Colonic mucosa (tissue), 4 donors: ENCODE measurements at places on chromosomes 2 and 18.

DNA sequence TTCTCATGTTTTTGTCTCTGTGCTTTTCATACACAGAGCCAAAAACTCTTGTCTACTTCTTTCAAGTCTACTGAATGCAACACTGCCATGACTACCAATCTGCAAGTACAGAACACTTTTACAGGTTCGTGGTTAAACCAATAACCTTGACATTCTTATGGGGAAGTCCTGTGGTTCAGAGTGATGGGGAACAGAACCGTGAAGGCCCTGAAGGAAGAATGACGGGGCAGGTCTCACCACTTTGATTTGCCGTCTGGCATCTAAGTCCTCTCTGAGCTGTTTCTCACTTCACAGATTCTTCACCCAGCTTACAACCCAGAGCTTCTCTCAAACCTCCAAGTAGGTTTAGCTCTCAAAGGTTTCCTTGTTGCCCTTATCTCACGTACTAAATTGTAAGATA, 117.5 kb upstream of the SNTG2 start:
- DNase-seq: no peak

GRCh38 chr18:32549248-32550110, 78.8 kb upstream of the GAREM1 start:
- peak; percentile 66 for DNase-seq

GRCh38 chr18:62897153-62897552, 181.8 kb downstream of the PHLPP1 start:
- DNase-seq: no peak

DNA sequence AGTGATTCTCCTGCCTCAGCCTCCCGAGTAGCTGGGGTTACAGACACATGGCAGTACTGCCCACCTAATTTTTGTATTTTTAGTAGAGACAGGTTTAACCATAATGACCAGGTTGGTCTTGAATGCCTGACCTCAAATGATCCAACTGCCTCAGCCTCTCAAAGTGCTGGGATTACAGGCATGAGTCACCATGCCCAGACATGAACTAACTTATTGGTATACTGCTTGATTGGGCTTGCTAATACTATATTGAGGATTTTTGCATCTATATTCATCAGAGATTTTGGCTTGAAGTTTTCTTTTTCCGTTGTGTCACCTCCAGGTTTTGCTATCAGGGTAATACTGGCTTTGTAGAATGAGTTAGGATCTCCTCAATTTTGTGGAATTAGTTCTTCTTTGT, 706.1 kb upstream of the HS6ST1 start:
- DNase-seq: no peak

GRCh38 chr2:219273937-219274336, 5.2 kb upstream of the DNAJB2 start:
- DNase-seq: no peak

GRCh38 chr2:234978466-234979203, 26.8 kb downstream of the SH3BP4 start:
- peak; percentile 61 for DNase-seq

DNA sequence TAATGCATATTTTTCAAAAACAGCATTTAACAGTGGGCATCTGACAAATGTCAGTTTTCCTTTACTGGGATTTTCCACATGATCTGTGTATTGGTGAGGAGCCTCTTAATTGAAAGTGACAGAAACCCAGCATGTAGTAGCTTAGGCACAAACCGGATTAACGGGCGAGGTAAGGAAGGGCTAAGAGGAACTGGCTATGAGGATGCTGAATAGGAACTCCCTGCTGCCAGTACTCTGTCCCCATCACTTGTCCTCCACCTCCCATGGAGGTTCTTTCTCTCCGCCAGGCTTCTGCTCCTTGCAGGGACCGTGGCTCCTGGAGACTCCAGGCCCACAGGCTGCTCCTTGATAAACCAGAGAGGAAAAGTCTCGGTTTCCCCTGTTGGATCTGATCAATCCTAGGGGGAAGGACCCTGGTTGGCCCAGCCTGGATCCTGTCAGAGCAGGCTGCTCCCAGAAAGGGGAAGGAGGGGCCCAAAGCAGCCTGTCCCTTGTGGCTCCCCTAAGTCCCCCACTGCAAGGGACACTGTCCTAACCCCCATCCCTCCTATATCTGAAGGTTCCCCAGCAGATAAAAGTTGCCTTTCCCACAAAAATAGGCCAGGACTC, 10.3 kb downstream of the TEX44 start:
- DNase-seq: no peak

DNA sequence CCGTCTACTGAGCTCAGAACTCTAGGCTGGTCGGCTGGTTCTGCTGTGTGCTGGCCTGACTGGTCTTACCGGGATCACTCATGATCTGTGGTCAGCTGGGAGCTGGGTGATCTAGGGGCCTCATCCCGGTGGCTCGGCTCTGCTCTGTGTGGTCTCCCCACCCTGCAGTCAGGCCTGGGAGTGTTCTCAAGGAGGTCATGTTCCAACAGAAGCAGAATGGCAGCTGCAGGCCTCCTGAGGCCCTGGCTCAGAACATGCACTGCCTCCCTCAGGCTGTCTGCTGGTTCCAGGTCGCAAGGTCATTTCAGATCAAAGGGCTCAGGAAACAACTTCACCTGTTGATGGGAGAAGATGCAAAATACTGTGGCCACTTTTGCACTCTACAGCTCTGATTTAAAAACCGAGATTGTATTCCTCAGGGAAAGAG, 81.1 kb upstream of the RFX8 start:
- DNase-seq: no peak

DNA sequence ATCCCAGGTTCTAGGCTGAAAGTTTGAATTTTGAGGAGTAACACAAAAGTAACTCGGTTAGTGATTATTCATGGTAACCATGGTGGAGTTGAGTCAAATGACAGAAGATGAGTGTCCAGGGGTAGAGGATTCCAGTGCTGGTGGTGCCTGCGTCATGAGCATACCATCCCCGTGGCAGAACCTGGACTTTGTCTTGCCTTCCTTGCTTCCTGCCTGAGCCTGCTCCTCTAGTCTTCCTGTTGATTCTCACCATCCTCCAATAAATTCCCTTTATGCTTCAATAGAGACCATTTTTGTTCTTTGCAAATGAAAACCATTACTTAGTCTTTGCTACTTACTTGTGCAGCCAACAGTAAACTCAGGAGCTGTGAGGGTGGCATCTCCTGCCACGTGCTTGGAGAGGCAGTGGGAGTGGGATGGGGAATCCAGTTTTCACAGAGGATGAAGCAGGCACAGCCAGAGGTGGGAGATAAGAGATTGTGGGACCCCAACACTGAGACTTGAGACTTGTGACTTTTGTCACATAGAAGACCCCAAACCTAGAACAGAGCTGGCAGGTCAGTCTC, 4.1 kb upstream of the YES1 start:
- no peak for DNase-seq

DNA sequence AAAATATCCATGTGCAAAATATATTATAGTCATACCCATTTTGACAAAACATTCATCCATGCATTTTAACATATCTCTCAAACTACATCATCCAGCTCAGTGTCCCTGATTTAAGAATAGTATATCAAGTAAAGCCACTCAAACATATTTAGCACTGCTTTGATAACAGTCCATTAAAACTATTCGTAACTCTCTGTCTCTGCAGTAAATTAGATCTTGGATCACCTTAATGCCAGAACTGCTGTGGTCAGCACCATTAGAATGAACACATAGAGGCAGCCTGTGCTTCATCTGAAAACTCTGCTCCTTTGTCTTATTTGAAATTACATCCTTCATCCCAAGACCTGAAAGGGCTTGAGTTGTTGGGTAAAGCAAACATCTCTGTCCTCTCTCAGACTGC, 234.0 kb downstream of the MBD2 start:
- DNase-seq: no peak

- no peak for DNase-seq
These were observed 205.4 kb upstream of the CDH2 start for GRCh38 chr18:28382215-28382879.

GRCh38 chr2:80311304-80311703, 6.8 kb upstream of the LRRTM1 start:
- DNase-seq: no peak

GRCh38 chr2:146523196-146523595, 1321.6 kb upstream of the ACVR2A start:
- no peak for DNase-seq

DNA sequence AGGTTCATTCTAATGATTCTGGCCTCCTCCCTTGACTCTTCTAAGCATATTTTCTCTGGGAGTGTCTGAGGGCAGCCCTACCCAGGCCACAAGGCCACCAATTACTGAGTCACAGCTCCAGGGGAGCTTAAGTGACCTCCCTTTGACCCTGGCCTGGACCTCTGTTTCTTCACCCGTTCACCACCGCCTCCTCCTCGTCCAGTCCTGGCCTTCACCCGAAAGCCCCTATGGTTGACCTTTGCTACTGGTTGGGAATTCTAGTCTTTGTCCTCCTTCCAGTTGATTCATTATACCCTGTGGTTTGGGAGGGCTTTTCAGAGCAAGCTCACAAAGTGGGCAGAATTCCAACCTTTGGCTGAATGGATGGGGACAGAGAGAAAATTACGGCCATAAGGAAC, 72.6 kb downstream of the NRP2 start:
- DNase-seq: peak; percentile 38

GRCh38 chr2:109637749-109638570, 23.8 kb downstream of the SOWAHC start:
- DNase-seq: no peak

DNA sequence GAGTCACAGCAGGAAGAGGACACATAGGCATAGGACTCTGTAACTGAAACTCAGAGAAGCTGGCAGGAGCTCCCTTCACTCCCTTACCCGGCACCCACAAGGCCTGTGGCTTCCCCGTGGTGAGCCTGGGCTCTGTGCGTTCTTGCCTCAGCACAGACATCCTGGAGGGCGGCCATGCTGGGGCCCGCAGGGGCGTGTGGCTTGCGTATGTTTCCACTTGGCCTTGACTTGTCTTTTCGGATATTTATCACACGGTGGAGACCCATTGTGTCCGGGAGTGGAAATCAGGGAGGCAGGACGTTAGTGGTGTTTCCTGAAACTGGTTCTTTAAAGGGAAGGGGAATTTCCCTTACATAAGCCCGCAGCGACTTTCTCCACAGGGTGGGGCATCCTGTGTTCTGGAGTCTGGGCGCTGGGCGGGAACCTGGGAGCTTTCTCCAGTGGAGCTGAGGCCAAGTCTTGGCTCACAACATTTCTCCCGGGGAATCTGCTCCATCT, 49.9 kb upstream of the EML6 start:
- peak; percentile 87 for DNase-seq

GRCh38 chr2:147182260-147182659, 662.6 kb upstream of the ACVR2A start:
- peak; percentile 31 for DNase-seq

DNA sequence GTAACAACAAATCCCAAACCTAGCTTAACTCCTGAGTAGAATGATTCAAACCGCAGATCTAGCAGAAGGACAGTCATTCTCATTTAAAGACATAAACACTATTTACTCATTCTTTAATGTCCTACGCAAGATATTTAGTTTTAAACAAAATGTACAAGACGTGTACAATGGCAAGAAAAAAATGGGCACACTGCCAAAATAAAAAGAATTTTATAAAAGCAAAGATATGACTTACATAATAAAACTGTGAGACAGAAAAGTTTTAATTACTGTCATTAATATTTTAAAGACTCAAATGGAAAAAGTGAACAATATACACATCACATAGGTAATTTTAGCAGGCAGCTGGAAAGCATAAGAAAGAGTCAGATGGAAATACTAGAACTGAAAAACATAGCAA, 157.8 kb downstream of the GALNT13 start:
- no peak for DNase-seq

DNA sequence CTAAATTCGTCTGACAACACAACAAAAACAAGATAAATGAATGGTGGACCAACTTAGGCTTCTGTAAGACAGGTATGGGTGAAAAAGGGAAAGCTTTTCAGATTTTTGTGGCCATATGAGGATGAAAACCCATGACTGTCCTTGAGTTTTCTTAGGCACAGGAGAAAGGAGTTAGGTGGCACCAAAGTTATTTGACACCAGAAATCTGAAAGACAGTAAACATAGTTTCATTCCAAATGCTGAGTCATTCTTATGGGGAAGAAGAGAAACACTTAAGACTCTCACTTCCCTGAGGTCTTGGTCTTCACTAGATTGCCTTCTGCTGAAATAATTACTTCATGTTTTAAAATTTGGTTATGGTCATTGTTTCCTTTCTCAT, 5.2 kb upstream of the GPD2 start:
- no peak for DNase-seq
